NCI-H82 (cell line): ENCODE measurements at places on chromosomes 7 and 10.

DNA sequence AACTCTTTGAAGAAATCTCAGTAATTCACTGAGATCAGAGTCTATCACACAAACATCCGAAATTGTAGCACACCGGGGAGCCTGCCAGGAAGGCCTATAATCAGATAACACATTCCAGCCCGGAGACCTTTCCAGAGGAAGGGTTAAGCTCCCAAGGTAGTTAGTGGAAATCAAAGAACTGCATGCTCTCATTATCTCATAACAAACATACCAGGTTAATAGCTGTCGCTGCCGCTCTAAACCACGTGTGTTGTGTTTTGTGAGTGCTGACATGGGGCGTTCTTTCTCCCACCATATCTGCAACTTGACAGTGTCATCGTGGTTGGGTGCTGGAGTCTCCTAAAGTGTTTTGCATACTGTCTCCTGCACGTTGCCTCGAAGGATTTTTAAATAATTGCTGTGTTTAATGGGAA is 120.7 kb upstream of the CARD11 start:
- no peak for DNase-seq

GRCh38 chr7:6614953-6615722 is at the start of gene ZNF853:
ZNF853 (plus strand) TSS chr7:6615610; CDS start chr7:6616175, 565 bp downstream.
- DNase-seq = peak; percentile 45

DNA sequence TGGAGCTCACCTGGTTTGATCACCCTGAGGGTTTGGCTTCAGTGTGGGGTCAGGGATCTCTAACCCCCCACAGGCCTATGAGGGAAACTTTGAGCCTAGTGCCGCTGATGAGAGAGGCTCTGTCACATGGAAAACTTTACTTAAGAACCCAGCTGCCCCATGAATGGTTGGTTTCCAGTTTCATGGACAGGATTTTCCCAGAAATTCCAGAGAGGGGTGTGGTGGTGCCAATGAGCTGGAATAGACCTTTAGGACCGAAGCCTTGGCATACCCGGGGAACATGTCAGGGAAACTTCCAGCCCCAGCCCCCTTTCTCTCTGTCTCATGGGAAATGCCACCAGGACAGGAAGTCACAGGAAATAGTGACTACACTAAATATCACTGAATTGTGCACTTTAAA is 36.9 kb downstream of the AKR1B1 start:
- DNase-seq = no peak

DNA sequence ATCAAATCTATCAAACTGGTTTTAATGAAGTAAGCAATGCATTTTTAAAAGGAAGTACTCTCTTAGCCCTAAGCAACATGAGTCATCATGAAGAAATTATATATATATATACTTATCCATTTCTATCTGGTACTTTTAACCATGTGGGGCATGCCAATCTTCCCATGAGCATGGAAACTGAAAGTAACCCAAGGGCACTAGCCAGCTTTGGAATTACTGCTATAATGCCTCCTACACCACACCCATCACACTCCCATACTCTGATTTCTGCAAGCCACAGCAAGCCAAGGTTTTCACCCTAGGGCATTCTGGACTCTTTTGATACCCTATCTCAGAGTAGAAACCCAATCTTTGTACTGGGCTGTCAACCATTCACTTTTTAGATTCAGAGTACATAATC is 204.6 kb downstream of the IMMP2L start:
- no peak for DNase-seq

- no peak for DNase-seq
Measured at GRCh38 chr7:55305135-55305534, 60.0 kb upstream of the LANCL2 start.

- DNase-seq = no peak
Measured at GRCh38 chr7:140297192-140297591, 101.1 kb downstream of the SLC37A3 start.

- DNase-seq = no peak
Measured at GRCh38 chr10:124033887-124034218, 59.5 kb downstream of the CHST15 start.

DNA sequence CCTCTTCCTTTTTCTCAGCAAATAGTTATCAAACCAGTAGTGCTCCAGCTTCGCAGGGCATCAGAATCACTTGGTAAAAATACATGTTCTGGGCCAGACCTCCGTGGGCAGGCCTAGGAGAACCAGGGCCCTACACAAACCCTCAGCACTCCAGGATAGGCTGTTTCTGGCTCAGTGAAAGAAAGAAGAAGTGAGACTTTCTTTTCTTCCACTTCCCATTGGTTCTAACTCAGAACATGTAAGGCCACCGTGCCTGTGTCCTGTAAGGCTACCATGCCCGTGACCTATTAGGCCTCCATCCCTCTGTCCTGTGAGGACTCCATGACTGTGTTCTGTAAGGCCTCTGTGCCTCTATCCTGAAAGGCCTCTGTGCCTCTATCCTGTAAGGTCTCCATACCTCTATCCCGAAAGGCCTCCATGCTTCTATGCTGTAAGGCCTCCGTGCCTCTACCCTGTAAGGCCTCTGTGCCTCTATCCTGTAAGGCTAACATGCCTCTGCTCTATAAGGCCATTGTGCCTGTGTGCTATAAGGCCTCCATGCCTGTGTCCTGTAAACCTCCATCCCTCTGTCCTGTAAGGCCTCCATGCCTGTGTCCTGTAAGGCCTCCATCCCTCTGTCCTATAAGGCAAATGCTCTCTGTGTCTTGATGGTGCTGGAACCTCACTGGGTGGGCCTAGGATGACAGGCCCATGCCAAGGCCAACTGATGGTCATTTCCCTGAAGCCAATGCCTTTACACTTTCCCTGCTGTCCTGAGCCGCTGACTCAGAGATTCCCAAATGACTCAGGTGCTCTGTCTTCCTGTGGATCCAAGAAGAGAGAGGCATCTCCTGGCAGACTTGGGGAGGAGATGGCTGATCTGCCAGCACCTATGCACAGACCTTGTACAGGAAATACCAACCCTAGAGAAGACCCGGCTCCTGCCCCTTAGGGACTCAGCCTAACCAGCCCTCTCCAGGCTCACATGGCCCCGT is 96.6 kb upstream of the CACUL1 start:
- DNase-seq = no peak

GRCh38 chr10:13823709-13824405 is 237.1 kb downstream of the PRPF18 start:
- no peak for DNase-seq

GRCh38 chr10:86265236-86265894 is 101.2 kb downstream of the GRID1 start:
- DNase-seq = no peak

GRCh38 chr7:151883857-151884256 is 6.9 kb upstream of the PRKAG2 start:
- DNase-seq = no peak

DNA sequence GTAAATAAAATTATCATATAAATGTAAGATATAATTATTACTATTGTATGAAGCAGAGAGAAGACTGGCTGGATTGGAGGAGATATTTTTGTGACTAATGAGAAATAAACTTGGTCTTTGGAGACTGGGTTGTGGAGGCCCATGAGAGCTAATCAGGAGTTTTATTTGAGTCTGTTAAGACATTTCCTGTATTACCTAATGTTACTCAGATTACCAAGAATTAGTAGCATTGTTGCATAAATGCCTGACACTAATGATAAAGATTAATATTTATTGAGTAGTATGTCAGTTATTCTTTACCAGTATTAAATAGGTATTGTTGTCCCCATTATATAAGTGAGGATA is 7.1 kb downstream of the CCDC126 start:
- no peak for DNase-seq

- DNase-seq = no peak
Measured at GRCh38 chr7:70647801-70648498, 484.0 kb upstream of the GALNT17 start.

GRCh38 chr7:28361551-28361950 is 50.8 kb upstream of the CREB5 start:
- no peak for DNase-seq

DNA sequence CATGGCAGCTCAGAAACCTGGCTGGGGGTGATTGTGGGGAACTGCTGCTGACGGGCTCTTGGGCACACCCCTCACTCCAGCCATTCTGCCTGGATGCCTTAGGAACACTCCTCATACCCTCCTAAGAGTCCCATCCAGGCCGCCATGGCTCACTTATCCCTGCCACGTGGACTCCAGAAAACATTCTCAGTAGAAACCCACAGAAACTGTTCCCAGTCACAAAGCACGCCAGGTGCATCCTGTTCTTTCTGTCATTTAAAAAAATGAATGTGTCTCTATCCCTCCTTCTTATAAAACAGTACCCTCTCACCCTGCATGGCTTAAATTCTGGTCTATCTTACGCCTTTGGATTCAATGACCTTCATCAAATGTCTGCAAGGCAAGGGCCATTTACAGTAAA is 177.7 kb downstream of the CUX1 start:
- DNase-seq = no peak

DNA sequence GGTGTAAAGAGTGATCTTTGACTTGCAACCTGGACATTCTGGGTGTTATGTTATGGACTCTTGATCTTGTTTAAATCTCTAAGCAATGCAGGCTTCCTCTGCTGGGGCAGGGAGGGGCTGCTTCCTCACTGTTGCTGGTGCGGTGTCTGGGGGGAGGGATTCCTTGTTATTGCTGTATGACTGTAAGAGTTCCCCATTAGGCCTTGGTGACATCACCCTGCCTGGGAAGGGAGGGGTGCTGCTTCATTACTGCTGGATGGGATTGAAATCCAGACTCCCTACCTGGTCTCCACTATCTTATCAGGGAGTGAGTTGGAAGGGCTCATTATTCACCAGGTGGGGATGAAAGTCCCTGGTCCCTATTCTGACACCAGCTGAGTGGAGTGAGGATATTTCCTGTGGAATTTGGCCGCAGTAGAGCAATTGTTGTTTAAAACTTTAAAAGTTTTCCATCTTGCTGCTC is 8.8 kb downstream of the OGDH start:
- DNase-seq = no peak
